ENCODE measurements at places on chromosomes 5 and 9. TPM values are rescaled to one million over a fixed set of nuclear protein-coding genes. Genes with fewer than 3 reads are reported as not detected.

The GABRA6 gene
- not detected for total RNA-seq

The PCDHGA9 gene
- total RNA-seq: 20.8 TPM

The PCDHA9 gene
- 0.34 TPM for total RNA-seq

The ECM2 gene
- total RNA-seq: 3.1 TPM

The SLC34A3 gene
- 0.34 TPM for total RNA-seq

The ABO gene
- total RNA-seq: 2.6 TPM

- DNase-seq: peak; percentile 52
Observed at GRCh38 chr5:854217-854616, 3.4 kb upstream of the ZDHHC11 start.

GRCh38 chr9:135965124-135965756, 4.1 kb upstream of the UBAC1 start:
- DNase-seq: no peak

GRCh38 chr5:148641735-148642134, 12.6 kb downstream of the HTR4 start:
- no peak for DNase-seq

DNA sequence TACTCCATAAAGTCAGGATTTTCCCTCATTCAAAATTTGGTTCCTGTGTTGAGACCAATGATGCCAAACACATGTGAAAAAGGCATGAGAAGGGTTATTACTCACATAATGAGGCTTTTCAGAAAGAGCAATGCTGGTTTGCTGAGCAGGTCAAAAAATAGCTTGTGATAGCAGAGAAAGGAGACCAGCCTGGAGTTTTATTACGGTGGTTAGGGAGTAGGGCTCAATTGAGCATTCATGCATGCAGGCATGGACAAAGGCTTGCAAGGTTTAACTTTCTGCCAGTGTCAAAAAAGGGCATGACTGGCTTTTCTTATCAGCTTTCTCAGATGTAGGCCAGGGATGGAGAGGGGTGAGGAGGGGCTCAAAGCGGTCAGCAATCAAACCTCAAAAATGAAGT, 628.3 kb downstream of the DNAH5 start:
- no peak for DNase-seq

DNA sequence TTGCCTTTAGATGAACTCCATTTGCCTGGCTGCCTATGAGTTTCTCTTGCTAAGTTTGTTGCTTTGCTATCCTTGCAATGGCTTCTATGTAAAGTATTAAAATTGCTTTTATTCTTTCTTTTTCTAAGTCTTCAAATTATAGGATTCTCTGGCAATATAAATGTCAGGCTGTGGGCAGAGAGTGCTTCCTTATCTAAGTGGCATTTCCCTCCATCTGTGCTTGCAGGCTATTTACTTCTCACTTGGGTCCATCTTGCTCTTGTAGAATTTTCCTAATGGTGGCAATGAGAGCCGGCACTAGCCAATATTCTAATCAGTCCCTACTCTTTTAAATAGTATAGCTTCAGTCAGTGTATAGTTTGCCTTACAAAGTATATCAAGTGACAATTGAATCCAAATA, 63.3 kb downstream of the FAM174A start:
- DNase-seq: no peak

DNA sequence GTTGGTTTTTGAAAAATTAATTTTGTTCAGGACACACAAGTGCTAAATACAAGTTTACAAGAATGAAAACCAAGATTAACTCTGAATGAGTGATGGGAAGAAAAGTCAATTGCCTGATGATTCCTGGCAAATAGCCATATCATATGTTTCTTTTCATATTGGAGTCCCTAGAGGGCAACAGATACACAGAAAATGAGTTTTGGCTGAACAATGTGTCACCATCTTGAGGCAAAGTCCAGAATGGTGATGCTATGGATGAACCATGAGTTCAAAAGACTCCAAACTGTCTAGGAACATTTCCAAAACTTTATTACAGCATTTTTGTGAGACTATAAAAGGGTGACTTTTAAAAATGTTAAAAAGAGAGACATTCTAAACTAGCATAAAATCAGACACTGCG, 382.9 kb downstream of the TMEM161B start:
- DNase-seq: no peak

GRCh38 chr9:126307322-126308061, 19.1 kb upstream of the MVB12B start:
- DNase-seq: no peak

GRCh38 chr5:179191506-179192184, 131.5 kb downstream of the ZNF354C start:
- no peak for DNase-seq

DNA sequence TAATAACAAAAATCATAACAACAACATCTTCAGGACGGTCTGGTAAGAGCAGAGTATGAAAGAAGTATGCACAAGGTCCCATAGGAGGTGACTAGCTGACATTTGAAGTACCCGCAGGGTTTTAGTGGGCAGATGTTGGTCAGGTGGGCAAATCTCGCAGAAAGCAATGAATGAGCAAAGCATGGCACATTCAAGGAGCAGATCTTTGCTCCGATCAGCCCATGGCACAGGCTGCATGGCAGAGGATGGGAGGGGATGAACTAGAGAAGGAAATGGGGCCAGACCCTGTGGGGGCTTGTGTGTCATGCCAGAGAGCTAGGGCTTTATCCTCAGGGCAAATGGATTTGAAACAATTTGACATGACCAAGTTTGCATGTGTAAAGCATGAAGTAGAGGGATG, 90.0 kb downstream of the SEMA6A start:
- no peak for DNase-seq

DNA sequence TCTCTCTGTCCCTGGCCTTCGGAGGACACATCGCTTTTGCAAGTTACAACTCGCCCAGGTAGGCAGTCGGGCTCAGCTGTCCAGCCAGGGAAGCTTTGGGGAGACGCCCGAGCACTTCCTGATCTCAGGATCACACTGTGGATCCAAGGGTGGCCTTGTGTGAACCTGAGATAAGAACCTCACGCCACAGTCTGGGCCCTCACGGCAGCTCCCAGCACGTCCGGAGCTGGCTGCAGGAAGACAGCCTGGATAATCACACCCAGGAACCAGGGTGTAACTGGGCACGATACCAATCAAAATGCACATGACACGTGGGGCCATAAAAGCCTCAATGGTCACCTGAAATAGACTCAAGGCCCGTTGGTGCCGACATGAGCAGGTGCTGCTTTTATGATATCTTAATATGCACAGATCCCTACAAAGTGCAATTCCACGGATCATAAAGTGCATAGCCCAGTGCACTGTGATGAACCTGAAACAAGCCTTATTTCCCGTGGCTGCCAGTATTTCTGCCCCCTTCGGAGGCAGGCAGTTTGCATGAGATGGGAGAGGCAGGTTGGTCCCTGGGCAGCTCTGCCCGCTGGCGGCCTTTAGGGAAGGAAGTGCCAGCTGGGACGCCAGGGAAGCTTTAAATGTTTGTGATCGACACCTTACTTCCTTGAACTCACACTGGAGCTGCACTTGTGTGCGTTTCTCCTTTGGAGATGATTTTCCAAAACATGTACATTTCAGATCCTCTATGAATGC, 14.5 kb downstream of the SLC6A18 start:
- DNase-seq: no peak

DNA sequence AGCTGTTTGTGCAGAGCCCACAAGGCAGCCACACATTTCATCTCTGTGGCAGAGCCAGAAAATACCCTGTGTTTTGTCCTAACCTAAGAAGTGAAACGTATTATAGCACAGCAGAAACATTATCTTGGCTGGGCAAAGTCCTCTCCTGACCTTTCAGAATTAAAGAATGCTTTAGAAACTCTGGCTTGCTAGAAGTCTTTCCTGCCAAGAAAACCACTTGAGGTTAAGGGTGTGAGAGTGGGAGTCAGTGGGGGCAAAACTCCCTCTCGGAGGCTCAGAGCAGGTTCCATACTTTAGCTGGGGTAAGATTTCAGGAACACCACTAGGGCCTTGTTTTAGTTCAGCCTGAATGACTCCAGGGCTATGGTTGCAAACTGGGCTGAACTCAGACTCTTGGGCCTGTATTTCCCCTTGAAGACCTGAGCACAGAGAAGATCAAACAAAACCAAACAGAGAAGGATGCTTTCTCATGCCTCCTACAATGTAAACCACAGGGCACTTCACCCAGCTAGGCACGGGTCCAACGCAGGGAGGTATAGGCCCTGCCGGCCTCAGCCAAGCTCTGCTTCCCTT, 48.0 kb downstream of the ZNF366 start:
- DNase-seq: no peak
